ENCODE measurements at places on chromosomes 12 and 14.
A peak's percentile ranks its signal among the peaks of the same experiment; 100 is the strongest.

DNA sequence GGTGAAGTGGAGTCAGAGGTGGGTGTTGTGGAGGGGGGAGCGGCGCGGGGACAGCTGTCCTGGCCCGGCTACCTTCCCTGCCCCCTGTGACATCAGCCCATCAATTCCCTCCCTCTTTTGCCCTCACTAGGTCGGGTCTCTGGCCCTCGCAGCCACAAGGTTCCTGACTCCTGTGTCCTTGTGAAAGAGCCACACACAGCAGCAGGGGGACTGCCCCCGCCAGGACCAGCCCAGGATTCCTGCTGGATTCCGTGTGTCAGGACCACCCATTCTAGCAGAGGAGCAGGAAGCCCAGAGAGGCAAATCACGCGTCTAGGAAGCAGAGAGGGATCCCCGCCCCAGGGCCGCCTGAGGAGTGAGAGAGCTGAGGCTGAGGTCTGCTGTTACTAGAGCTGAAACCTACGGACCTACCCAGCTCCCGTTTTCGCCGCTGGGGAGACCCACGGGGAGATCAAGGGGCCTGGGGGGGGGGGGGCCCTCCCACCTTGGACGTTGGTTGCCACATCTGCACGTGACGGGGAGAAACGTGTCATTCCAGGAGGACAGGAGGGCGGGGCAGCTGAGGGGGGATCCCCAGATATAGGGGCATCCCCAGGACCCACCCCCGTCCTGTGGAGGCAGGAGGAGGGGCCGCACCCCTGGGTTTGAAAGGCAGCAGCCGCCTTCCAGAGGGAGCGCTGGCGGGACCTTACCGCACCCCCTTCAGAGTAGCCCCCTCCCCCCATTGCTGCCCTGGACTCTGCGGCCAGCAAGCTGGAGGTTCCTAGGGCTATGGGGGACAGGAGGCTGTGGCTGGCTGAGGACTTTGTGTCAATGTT lies 12.5 kb upstream of the INF2 start:
- no peak for DNase-seq

DNA sequence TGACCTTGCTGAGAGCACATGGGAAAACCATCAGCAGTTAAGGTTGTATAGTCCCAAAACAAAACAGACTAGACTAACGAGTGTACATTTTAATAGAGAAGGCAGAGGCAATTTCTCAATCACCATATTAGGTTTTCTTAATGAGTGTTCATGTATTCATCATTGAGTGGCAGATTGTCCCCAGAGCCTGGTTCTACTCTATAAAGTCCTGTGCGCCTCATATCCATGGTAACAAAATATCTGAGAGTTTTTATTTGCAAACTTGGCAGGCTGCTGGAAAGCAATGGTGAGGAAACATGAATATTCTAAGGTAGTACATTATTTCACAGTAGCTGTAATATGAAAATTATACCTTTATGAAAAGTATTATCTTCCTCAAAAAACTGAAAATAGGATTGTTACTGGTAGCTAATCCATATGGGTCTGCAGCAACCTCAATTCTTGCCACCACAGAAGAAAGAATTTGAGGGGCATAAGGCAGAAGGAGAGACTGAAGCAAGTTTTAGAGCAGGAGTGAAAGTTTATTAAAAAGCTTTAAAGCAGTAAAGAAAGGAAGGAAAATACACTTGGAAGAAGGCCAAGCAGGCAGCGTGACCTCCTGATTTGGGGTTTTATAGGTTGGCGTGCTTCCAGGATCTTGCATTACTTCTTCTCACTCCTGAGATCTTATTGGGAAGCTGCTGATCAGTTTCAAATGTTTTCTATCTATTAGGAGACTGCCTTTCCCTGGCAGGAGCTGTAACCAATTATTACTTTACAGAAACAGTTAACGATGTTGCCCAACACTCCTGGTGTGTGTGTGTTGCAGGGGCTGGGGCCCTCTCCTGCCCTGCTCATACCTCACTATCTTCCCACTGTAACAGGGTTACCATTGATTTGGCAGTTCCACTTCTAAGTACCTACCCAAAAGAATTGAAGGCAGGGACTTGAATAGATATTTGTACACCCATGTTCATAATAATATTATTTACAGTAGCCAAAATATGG lies 154.0 kb upstream of the NUDT4 start:
- no peak for DNase-seq

GRCh38 chr14:77554207-77554606 lies 55.6 kb upstream of the ISM2 start:
- DNase-seq = no peak

DNA sequence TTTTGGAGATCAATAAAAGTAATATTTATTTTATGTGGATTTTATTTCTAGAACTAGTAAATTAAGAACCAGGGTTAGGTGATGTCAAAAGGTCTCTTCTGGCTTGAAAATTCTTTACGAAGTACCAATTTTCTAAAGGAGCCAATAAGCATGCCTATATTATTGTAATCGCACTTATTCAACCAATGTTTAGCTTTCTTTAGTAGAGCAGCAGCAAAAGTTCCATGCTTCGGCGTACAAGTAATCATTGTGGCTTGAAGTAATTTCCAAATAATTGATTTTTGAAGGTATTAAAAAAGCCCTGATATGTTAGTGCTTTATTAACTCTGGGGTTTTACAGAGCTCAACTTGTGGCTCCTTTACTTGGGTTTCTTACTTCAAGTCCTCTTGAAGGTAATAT lies 3.4 kb downstream of the RMST start:
- DNase-seq = no peak

GRCh38 chr12:124884587-124885438 lies 21.1 kb upstream of the SCARB1 start:
- DNase-seq = no peak

DNA sequence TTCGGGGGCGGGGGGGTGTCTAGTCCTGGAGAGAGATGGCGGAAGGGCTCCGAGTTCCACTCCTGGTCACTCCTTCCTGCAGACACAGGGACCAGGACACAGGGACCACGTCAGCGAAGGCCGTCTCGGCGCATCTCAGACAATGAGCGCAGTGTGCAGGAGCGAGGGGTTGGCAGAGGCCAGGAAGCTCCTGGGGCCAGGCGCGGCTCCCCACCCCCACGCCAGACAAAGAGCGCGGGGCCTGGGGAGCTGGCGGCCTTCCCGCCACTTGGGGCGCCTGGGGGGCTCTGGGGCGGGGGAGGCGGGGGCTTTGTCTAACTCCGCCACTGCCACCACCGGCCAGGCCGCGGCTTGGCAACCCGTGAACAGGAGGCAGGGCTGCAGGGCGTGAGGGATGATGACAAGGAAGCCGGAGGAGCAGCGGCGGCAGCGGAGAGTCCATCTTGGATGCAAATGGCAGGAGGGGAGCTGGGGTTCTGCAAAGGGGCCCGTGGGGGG lies 2.2 kb downstream of the CDK2AP1 start:
- DNase-seq = peak; percentile 94

GRCh38 chr12:50314636-50315312 lies 31.5 kb upstream of the LIMA1 start:
- peak; percentile 1 for DNase-seq

- no peak for DNase-seq
Observed at GRCh38 chr14:33930439-33930838, 20.4 kb downstream of the EGLN3 start.

- DNase-seq = no peak
Observed at GRCh38 chr12:66163289-66163688, 6.5 kb downstream of the TMBIM4 start.

DNA sequence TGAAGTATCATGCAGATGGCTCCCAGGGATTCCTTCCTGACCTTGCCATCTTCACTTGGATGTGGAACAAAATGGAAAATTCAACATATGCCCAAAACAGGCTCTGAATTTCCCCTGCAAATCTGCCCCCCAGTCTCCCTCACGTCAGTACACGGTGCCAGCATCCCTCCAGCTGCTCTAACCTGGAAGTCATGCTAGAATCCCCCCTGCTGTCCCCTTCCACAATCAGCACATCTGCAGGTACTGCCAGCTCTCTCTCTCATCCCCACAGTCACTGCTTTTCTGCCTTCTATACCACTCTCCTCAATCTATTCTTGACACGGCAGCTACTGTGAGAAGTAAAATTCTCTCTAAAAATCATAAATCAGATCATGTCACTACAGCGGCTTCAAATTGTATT lies 21.6 kb downstream of the GALNT6 start:
- no peak for DNase-seq

- DNase-seq = no peak
Observed at GRCh38 chr12:95601091-95601961, 50.0 kb upstream of the USP44 start.

- no peak for DNase-seq
Observed at GRCh38 chr12:131808744-131809371, 19.3 kb upstream of the MMP17 start.

GRCh38 chr12:21656905-21657325 lies 727 bp downstream of the LDHB start:
- DNase-seq = peak; percentile 60

DNA sequence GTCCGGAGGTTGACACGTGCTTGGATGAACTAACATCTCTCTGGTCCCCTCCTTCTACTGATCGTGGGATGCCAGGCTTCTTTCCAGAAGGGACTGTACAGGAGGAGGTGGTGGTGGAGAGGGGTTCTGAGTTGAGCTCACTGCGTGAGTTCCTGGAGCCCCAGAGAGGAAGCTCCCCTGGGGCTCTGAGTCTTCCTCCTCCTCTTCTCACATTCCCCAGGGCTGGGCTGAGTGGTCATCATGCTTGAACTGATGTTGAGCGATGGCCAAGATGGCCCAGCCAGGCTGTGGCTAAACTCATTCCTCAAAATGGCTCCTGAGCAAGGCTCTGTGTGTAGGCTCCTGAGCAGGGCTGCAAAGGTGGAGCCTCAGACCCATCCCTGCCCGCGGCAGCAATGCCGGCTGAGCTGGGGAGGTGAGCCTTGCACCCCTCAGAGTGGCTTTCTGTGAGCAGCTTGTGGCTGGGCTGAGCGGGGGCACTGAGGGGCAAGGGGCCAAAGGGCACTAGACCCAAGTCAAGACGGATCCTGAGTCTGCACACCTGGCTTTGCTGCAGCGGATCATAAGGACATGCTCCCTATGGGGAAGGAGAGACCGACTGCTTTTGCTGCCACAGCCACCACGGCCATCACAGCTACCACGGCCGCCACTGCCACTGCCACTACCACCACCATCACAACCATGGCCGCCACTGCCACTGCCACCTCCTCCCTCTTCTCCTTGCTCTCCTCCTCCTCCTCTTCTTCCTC lies 35.4 kb downstream of the MEG3 start:
- no peak for DNase-seq

- DNase-seq = no peak
Observed at GRCh38 chr12:45655186-45655585, 74.3 kb upstream of the ARID2 start.

- DNase-seq = no peak
Observed at GRCh38 chr12:108367436-108367835, 28.3 kb upstream of the CMKLR1 start.

DNA sequence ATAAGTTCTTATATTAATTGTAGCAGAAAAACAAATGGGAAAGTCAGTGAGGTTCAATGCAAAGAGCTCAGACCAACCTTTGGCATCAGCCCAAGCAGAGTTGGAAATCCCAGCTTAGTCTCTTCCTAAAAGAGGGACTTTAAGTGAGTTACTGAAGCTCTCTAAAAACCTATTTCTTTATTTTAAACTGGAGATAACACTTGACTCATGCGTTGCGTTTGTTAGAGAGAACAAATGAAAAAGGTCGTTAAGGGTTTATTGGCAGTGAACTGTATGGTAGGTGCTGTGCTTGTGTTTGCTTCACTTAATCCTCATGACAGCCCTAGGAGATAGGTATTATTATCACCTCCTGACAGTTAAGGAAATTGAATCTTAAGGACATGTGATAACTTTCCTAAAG lies 396.5 kb downstream of the RAD51B start:
- no peak for DNase-seq

DNA sequence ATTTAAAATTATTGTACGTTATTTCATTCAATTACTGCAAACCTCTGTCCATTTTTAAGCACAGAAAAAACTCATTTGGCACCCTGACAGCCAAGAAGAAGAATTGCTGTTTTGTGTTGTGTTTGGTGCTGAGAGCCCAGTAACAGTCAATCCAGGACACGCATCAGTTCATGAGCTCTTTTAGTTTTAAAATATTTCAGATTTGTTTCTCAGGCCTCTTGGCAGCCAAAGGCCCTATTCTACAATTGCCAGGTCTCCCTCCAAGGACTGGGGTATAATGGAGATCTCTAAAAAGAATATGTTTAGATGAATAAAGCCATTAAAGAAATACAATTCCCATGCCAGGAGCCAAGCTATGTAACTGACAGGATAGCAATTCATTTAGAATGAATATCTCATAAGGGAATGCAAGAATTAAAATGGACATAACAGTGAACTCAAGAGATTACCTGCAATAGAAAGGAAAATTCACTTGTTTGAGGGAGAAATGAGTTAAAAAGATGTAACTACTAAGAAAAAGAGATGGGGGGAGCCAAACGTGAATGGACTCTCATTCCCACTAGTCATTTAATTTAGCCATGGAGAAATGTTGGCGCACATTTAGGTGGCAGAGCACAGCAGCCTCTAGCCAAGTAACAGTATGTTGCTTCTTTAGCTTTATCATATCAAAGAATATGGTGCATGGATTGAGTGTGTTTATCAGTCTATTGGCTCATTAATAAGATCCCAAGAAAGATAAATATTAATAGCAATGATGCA lies 140.6 kb upstream of the PELI2 start:
- peak; percentile 74 for DNase-seq

- peak; percentile 92 for DNase-seq
Observed at GRCh38 chr14:52014601-52015267, 25.4 kb downstream of the RTRAF start.

GRCh38 chr12:123591702-123592481 lies 7.5 kb downstream of the TMED2 start:
- DNase-seq = no peak

DNA sequence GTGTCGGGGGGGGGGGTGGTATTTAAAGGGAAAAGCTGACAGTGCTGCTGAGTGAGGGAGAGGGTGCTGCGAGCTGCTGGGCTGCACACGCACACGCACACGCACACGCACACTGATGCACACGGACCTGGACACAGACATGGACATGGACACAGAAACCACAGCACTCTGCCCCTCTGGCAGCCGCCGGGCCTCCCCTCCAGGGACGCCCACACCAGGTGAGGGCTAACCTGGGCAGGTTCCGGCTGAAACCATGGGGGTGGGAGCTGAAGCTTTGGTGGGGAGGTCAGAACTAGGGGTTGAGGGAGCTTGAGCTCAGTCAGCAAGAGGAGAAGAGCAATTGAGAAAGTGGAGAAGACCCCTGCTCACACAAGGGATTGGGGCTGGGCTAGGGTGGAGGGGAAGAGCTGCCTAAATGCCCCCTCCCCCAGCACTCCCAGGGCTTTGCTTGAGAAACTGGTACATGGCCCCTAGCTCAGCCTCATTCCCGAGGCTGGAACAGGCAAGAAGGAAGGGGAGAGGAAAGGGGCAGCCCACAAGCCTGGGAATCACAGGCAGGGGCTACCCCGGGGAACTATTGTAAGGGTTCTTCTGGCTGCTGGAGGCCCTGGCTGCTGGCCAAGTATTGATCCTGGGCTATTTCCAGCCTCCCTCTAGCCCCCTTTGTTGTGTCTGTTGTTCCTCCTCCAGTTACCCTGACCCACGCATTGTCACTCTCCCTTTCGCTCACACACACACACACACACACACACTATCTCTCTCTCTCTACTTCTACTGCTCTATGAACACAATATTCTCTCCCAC lies at the start of gene REM2:
Gene REM2, plus strand, starts transcription at position 50 of the 804 bp plus-strand sequence. Its CDS starts 66 bp downstream, at position 116.
- DNase-seq = no peak

GRCh38 chr14:38090506-38090905 lies 117.2 kb upstream of the SSTR1 start:
- no peak for DNase-seq

All from globus pallidus (tissue), 1 donor.